GM23338 (cell line): ENCODE measurements at places on chromosomes 16 and 17.
A peak's percentile ranks its signal among the peaks of the same experiment; 100 is the strongest.

GRCh38 chr17:4199818-4200402, 56.9 kb downstream of the CYB5D2 start:
- no peaks in the 10 kb centered on the region for H3K4me1 ChIP-seq
- H3K27me3 ChIP-seq = no peaks in the 10 kb centered on the region
- H3K27ac ChIP-seq = peak overlapping the region; percentile 5; the same call in 1 of the 2 replicates
- peak; percentile 84 for DNase-seq

GRCh38 chr17:6793748-6794493, 17.9 kb downstream of the FBXO39 start:
- DNase-seq = no peak
- no peak overlapping the region for H3K27ac ChIP-seq
- no peaks in the 10 kb centered on the region for H3K36me3 ChIP-seq
- H3K4me1 ChIP-seq = peaks cover 3% of the 10 kb centered on the region; the same call in 1 of the 2 replicates
- H3K4me3 ChIP-seq = no peak overlapping the region

GRCh38 chr17:34146440-34147043, 108.5 kb upstream of the CCL2 start:
- no peak overlapping the region for H3K4me3 ChIP-seq
- no peaks in the 10 kb centered on the region for H3K36me3 ChIP-seq
- H3K4me1 ChIP-seq = peaks cover 7% of the 10 kb centered on the region; the same call in 1 of the 2 replicates
- DNase-seq = peak; percentile 88
- no peaks in the 10 kb centered on the region for H3K27me3 ChIP-seq

DNA sequence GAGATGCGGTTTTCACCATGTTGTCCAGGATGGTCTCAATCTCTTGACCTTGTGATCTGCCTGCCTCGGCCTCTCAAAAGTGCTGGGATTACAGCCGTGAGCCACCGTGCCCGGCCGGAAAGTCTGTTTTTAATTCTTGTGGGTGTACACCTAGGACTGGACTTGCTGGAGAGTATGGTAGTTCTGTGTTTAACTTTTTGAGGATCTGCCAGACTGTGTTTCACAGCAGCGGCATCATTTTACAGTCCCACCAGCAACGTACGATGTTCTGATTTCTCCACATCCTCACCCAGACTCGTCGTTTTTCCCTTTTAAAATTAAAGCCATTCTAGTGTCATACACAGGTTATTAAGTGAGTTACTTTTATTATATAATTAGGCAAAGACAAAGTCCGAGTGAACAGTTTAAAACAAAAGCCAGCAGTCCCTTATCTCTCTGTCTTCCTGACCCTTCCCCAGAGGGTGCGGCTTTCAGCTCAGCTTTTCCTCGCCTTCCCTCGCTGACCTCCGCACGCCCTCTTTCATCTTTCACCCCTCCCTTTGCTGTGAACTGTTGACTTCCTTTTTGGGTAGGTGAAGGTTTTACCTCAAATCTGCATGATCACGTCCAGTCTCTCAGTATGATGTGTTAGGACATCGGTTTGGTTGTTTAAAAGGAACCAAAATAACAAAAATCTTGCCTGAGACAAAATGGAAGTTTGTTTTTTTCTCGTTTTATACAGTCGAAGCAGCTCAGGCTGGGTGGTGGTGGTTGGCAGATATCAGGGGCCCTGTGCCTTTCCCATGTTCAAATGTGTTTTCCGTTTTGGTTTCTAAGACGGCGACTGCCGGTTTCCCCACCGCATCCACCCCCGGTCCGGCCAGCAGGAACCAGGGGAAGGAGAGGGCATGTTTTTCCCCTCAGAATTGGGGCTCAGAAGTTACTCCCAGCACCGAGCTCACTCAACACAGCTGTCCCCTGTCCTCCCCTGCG, 18.0 kb downstream of the FAM234A start:
- H3K36me3 ChIP-seq = no peaks in the 10 kb centered on the region; the same call in 1 of the 2 replicates
- no peaks in the 10 kb centered on the region for H3K27me3 ChIP-seq
- H3K4me1 ChIP-seq = no peaks in the 10 kb centered on the region
- 0 out of 2 replicates have a peak overlapping the region, but pooled peaks have one; percentile 50 for H3K27ac ChIP-seq
- H3K4me3 ChIP-seq = no peak overlapping the region

GRCh38 chr17:65290616-65291015, 153.4 kb downstream of the RGS9 start:
- H3K27ac ChIP-seq = no peak overlapping the region
- peaks cover 10% of the 10 kb centered on the region for H3K4me1 ChIP-seq
- no peak for DNase-seq

GRCh38 chr16:14375132-14375491, 254.9 kb downstream of the PARN start:
- no peaks in the 10 kb centered on the region for H3K4me1 ChIP-seq
- no peak overlapping the region for H3K4me3 ChIP-seq
- no peak for DNase-seq
- H3K27me3 ChIP-seq = no peaks in the 10 kb centered on the region
- H3K36me3 ChIP-seq = no peaks in the 10 kb centered on the region
- no peak overlapping the region for H3K27ac ChIP-seq
